ENCODE measurements at places on chromosomes 5 and 9. TPM values are rescaled to one million over a fixed set of nuclear protein-coding genes. Genes with fewer than 3 reads are reported as not detected.

The PCDHA9 gene
- not detected for total RNA-seq

The SLC45A2 gene
- total RNA-seq: 0.13 TPM

The TMC1 gene
- 0.99 TPM for total RNA-seq

The SLC34A1 gene
- total RNA-seq: not detected

The INSYN2B gene
- 21.4 TPM for total RNA-seq

The CYLC2 gene
- total RNA-seq: not detected

The ABLIM3 gene
- total RNA-seq: 18.8 TPM

The TNFSF15 gene
- total RNA-seq: 1.3 TPM

The EXD3 gene
- 24.3 TPM for total RNA-seq

The NFIB gene
- 85.5 TPM for total RNA-seq

The IDNK gene
- total RNA-seq: 6.6 TPM

The MIGA2 gene
- total RNA-seq: 23.4 TPM

The PCDHGA5 gene
- total RNA-seq: 0.40 TPM

The ZNF782 gene
- total RNA-seq: 2.9 TPM

The PCDHB16 gene
- 0.13 TPM for total RNA-seq

The IL31RA gene
- 0.73 TPM for total RNA-seq

The NXNL2 gene
- total RNA-seq: not detected

The ARAP3 gene
- 43.1 TPM for total RNA-seq

The FRRS1L gene
- total RNA-seq: not detected

The SGTB gene
- 11.8 TPM for total RNA-seq

The DUSP1 gene
- 72.0 TPM for total RNA-seq

The PTPRD gene
- 0.60 TPM for total RNA-seq

The KLF4 gene
- total RNA-seq: 1.6 TPM

Data from pulmonary artery endothelial cell (primary cell).